ENCODE measurements at places on chromosomes 12 and 14.

- no peak for ATAC-seq
These were observed 9.0 kb downstream of the ADCY6 start for GRCh38 chr12:48779869-48780268.

- no peak for ATAC-seq
These were observed 92.4 kb upstream of the TMEM260 start for GRCh38 chr14:56487090-56487667.

DNA sequence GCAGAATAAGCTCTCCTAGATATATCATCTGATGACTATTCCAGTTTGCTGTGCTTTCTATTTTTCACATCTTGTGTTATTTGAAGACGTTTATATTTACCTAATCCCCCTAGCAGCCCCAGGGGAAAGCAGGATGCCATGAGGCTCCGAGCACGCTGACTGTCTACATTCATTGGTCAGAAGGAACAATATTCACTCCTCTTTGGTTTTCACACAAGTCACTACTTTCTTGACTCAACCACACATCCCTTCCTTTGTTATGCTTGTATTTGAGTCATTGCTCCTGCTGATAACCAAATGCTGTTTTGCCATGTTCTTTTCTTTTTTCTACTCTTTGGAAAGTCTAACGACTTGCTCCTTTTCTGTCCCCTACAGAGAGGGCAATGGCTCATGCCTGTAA is 86.5 kb upstream of the SLC38A2 start:
- no peak for ATAC-seq

DNA sequence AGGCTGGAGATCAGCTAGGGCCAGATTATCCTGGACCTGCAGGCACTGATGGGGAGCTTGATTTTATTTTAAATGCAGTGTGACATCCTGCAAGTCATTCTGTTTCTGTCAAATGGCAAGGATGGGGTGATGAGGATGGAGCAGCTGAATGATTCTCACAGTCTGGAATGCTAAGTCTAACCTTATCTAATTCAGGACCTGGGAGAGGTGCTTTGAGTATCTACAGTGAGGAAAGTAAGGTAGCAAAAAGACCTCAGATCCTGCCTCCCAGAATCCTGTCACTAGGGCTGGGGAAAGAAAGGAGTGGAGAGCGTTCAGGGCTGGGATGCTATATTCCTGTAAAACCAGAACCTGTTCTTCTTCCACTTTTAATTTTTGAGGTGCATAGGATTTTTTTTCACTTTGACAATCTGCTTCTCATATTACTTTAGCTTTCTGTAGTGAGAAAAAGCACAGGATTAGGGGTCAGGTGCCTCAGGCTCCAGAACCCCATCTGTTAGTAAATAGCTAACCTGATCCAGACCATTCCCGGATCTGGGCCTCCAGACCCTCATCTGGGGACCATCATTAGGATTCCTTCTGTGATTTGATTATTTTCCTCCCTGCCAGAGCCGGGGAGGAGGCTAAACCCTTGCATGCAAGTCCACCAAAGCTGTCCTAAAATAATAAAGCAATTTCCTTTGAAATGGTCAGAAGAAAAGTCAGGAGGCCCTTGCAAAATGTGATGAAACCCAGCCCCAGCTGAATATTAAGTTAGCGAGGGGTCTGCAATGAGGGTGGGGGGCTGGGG is 54.7 kb downstream of the ASCL1 start:
- ATAC-seq: no peak

- ATAC-seq: no peak
These were observed 181.7 kb upstream of the ARID2 start for GRCh38 chr12:45547822-45548221.

Measured in stimulated activated memory B cell treated with anti-CD40 and anti-IgM and Interleukin-4, amounts not matched to agents 10 μg/mL and 1 μg/mL and 100 μg/mL, for 72 hours (primary cell).